ENCODE measurements at places on chromosomes 2 and 18.

GRCh38 chr18:919078-919477, 14.4 kb downstream of the ADCYAP1 start:
- DNase-seq, result no peak

DNA sequence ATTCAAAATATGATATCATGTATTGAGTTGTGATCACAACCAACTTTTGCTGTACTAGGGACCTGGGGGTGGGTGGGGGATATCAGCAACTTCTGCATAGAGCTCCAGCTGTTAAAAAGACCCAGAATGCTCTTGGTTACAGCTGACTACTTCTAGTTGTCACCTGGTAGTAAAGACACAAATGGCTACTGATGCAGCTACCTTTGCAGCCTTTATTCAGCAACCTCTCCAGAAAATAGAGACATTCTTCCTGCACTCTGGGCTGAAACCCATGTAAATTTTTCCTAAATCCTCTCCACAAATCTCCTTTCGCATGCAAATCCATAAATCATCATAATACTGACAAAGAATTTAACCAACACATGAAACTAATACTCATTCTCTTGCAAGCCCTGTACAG, 238.3 kb downstream of the TCF4 start:
- DNase-seq, result no peak

GRCh38 chr18:55185391-55185790, 226.1 kb upstream of the CCDC68 start:
- no peak for DNase-seq

GRCh38 chr2:68317971-68318913, 1.5 kb downstream of the CNRIP1 start:
- no peak for DNase-seq
